Upper lobe of left lung (tissue), 6 donors: ENCODE measurements at places on chromosomes 6 and 20. TPM values are rescaled to one million over a fixed set of nuclear protein-coding genes. Genes with fewer than 3 reads are reported as not detected.

UBE2C gene
- 5.1 TPM for total RNA-seq

SLC24A3 gene
- total RNA-seq = 6.3 TPM

SLC2A4RG gene
- total RNA-seq = 106 TPM

TPMT gene
- 5.2 TPM for total RNA-seq

BMP2 gene
- total RNA-seq = 36.8 TPM

CALHM4 gene
- total RNA-seq = not detected

CAP2 gene
- 6.2 TPM for total RNA-seq

ID4 gene
- total RNA-seq = 16.8 TPM

GRCh38 chr20:32621891-32622584 is 36.9 kb upstream of the NOL4L start:
- DNase-seq = no peak

GRCh38 chr6:2061880-2062279 is 183.5 kb downstream of the GMDS start:
- DNase-seq = no peak

GRCh38 chr6:28161410-28162079 is 19.9 kb downstream of the ZKSCAN8 start:
- peak; percentile 74 for DNase-seq

DNA sequence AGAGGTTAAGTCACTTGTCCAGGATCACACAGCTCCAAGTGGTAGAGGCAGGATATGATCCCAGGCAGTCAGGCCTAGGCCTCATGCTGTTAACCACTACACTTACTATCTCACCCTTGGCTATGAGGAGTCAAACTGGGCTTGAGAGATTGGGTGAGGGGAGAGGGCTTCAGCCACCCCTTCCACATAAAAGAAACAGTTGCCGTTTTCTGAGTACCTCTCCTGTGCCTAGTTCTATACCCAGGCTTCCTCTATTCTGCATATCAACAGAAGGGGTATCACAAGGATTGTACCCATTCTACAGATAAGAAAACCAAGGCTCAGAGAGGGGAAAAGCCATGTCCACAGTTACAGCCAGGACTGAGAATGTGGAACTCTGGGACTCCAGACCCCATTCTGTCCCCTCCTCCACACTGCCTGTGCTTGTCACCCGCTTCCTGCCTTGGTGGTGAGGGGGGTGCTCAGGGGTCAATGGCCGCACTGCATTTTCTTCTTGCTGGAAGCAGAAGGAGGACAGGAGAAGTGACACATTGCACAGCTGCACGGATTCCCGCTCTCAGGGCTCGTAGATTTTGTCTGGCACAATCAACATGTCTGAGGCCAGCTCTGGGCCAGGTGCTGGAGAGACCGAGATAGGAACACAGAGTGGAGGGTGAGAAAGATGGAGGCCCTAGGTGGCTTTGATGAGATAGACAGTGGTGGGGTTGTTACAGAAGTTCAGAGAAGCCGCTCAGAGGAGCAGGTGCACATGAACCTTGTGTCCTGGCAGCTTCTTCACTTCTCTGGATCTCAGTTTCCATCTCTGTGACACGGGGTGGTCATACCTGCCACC is 108.4 kb upstream of the PTPN1 start:
- DNase-seq = no peak

DNA sequence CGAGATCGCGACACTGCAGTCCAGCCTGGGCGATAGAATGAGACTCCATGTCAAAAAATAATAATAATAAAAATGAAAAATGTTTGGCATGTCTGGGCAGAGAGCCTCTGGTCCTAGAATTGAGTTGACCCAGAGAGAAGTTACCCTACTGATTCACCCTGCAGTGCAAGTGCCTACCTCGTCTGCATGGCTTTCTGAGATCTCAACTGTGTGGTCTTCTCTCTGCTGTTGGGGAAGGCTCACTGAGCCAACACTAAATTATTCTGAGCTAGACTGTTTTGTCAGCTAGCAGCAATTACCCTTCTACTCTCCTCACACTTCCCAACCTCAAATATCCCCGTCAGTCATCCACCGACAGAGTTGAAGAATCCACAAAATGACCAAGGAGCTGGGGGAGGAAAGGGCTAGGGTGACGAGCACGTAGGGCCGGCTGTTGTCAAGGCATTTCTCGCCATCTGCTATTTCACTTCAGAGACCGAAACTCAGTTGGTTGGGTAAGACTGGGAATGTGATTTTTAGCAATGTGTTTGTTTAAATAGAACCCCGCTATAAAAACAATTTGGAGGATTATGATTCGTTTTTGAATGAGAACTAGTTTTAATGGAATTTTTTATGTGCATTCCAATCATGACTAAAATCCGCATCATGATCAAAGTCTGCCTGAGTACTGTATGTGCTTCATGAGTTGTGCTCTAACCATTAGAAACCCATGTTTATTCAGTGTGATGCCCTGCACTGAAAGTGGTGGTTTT is 9.4 kb downstream of the MAS1 start:
- no peak for DNase-seq

- no peak for DNase-seq
These were observed 54.8 kb upstream of the POU3F2 start for GRCh38 chr6:98779618-98780017.

GRCh38 chr6:71619836-71620235 is 266.5 kb upstream of the RIMS1 start:
- DNase-seq = no peak

DNA sequence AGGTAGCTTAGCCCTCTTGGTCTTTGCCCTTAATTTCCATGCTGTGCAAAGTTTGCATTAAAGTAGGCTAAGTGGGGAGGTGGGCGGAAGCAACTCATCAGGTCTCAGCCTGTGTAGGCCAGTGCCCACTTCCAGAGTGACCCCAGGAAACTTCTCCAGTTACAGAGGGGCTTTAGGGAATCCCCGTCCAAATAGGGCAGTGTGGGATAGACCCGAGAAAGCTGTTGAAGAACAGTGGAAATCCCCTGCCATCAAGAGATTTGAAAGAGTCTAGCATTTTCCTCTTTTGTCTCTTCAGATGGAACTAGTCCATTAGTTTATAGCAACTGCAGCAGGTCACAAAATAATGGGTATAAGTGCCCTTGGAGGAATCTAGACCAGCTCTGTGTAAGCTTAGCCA is 20.2 kb downstream of the SF3B5 start:
- no peak for DNase-seq

DNA sequence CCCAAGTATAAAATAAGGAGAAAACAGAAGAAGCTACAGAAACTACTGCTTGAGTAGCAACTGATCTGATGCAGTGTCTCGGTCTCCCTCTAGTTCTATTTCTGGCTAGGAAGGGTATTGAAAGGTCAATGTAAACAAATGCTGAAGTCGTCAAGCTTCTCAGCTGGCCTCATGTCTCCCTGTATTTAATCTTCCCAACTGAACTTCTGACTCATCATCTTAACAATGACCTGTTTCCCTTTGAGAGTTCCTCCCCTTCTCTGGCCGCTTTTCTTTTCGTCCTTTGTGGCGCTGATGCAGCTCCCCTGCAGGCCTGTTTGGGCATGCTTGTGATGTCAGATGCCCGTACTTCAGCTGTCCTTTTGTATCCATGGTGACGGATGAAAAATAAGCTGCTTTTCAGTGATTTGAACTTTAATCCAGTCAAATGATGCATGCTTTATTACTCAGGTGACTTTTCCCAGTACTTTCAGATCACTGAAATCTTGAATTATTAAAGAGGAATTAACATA is 7.8 kb upstream of the LCA5 start:
- DNase-seq = no peak

- DNase-seq = no peak
These were observed 22.8 kb upstream of the MBOAT1 start for GRCh38 chr6:20235041-20235440.

DNA sequence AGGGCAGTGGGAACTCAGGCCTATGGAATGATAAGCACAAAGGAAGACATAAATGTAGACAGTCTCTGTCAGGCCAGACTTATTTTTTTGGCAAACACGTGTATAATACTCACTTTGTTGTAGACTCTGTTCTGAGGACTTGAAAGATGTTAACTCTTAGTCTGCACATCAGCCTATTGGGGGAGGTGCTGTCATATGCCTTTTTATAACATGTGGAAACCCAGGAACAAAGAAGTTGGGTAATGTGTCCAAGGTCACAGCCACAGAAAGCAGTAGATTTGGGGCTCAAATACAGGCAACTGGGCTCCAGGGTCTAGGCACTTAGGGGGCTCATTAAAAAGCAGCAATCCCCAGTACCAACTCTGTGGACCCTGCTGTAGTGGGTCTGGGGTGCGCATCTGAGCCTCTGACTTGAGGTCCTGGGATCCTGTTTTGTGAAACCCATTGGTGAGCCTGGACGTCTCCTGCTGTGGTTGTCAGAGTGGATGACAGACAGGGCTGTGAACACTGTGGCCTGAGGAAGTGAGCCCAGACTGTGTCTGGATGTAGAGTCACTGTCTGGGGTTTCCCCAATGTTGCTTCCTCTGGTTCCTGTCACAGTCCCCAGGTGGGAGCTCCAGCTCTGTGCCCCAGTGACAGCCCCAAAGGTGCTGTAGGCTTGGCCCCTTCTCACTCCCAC is 50.0 kb downstream of the CDH26 start:
- peak; percentile 65 for DNase-seq

DNA sequence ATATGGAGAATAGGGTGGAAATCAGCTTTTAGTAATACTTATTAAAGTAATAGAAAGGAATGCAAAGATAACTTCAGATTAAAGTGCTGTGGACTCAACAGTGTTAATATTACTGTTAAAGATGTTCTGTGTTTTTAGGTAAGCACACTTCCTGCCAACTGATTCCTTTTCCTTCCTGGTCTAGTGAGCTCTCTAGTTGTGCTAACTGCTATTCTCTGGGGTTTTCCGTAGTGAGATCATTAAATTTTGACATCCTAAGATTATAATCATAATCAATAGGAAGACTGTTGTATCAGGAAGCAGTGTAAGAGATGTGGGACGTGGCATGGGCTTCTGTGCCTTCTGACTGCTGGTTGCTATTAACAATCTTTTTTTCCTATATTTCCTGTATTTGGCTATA is 1.2 kb upstream of the TMEM217 start:
- DNase-seq = no peak

DNA sequence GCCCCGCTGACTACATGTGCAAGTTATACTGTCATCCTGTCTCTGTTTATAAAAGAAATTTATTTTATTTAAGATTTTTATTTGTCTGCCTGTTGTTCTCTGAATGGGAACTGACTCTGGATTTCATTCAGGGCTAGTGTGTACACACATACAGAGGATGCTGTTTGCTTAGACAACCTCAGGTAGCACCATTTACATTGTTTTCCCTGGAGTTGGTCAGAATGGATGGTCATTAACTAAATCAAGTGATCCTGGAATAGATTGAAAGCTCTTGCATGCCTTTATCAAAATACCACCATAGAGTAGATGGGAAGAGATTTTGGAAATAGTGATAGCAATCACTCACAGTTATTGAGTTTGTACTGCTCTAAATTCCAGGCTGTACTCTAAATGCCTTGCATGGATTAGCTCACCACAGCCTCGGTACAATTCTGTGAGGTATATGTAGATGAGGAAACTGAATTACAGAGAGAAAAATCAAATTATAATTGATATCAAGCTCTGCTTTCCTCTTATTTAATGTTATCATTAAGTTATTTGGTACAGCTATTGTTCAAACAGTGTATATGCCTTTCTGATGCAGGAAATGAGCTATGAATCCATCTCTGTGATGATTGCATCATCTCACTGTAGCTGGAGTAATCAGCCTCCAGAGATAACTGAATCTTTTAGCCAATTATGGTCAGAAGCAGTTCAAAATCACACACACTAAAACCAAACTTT is 51.9 kb downstream of the RNF217 start:
- DNase-seq = no peak

- no peak for DNase-seq
These were observed 645.8 kb upstream of the AGPAT4 start for GRCh38 chr6:161919691-161920090.
